ENCODE measurements at places on chromosomes 12 and 14.

- no peak for DNase-seq
Observed at GRCh38 chr14:88426271-88426670, 40.8 kb downstream of the SPATA7 start.

DNA sequence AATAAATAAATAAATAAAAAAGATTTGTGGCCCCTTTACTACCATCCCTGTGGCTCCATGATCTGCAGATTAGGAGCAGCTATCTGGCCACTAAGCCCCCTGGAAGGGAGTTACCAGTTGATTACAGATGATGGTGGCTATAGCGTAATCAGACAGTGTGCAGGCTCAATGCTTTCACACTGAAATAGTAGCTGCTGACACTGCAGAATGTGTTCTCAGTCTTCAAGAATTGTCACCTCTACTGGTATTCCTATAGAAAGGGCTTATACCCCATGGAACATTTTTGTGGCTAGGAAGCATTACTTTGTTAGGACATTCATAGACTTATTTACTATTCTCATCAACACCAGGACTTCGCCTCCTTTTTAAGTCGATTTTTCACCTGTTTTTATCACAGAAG lies 30.9 kb downstream of the DCAF4 start:
- no peak for DNase-seq

DNA sequence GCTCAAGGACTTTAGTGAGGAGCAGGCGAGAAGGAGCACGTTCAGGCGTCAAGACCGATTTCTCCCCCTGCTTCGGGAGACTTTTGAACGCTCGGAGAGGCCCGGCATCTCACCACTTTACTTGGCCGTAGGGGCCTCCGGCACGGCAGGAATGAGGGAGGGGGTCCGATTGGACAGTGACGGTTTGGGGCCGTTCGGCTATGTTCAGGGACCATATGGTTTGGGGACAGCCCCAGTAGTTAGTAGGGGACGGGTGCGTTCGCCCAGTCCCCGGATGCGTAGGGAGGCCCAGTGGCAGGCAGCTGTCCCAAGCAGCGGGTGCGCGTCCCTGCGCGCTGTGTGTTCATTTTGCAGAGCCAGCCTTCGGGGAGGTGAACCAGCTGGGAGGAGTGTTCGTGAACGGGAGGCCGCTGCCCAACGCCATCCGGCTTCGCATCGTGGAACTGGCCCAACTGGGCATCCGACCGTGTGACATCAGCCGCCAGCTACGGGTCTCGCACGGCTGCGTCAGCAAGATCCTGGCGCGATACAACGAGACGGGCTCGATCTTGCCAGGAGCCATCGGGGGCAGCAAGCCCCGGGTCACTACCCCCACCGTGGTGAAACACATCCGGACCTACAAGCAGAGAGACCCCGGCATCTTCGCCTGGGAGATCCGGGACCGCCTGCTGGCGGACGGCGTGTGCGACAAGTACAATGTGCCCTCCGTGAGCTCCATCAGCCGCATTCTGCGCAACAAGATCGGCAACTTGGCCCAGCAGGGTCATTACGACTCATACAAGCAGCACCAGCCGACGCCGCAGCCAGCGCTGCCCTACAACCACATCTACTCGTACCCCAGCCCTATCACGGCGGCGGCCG lies 1.1 kb downstream of the PAX9 start:
- no peak for DNase-seq

DNA sequence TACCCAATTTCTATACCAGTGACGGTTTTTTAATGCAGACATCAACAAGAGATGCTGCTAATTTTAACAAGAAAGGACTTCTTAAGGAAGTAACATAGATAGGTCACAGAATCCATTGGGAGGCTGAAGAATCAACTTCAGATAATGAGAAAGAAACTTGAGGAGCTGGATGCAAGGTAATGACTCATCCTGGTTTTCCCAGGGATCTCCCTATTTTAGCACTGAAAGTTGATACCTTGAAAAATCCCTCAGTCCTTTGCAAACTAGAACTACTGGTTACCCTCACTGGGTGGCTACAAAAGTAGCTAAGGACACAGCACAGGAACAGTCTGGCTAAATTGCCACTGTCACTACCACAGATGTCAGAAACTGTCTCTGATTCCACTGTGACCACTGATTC lies 561.9 kb downstream of the FLRT2 start:
- DNase-seq, result no peak

DNA sequence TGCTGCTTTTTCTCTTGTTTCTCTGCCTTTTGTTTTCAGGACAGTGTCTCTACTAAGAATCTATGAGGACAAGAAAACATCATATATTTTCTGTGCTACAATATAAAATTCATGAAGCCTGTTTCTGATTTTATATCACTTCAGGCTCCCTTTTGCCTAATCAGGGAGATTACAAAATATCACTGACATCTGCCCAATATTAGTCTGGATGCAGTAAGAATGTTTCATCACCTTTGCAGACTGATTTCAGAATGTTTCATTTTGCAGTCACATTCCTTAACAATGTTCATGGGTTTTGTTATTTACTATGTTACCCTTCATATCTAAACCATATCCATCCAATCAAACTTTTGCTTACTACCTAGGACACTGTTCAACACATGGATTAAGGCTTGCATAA lies 491 bp upstream of the CLEC6A start:
- DNase-seq, result no peak

DNA sequence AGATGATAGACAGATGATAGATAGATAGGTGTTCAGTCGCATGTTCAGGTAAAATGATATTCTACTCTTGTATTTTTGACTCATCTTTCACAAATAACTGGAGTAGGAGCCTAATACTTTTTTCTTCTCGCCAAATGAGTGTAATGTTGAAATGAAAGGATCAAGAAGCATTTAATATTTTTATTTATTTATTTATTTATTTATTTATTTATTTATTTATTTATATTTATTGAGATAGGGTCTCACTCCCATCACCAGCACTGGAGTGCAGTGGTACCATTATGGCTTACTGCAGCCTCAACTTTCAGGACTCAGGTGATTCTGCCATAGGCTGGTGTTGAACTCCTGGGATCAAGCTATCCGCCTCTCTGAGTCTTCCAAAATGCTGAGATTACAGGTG lies 298.8 kb downstream of the KCNC2 start:
- DNase-seq, result no peak

DNA sequence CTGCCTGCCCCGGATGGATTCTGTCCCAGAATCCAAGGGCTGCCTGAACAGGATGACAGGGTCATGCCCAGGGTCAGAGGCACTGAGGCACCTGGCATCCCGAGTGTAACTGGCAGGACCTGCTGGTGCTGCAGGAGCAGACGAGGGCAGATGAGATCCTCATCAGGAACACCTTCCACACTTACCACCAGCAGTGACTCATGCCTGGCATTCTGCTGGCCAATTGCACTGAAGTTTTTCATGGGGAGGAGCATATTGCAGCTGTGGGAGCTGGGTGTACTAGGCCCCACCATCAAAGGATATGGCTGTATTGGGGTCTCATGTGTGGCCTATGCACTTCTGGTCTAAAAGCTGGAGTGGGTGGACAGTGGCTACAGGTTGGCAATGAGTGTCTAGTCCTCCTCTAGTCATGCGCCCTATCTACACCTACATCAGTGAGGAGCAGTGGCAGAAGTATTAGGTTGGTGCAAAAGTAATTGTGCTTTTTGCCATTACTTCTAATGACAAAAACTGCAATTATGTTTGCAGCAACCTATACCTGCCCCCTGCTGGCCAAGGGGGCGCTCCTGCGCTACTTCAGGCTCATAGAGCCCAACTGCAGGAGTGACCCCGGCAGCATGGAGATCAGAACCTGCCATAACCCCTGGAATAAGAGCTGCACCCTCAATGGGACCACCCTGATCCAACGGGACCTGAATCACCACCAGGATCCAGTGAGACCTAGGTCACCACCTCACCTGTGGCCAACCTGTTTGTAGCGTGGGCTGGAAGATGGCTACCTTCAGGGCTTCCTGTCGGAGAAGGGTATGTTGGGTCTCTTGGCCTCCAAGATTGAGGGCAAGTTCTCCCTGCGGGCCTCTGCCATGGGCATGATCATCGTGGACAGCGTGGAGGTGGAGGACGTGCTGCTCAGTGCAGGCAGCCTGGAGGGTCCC lies 8.0 kb upstream of the C12orf42 start:
- DNase-seq, result no peak

All from omental fat pad (tissue), 4 donors.